ENCODE measurements at places on chromosomes 6 and 20.

- peak; percentile 80 for DNase-seq
Measured at GRCh38 chr6:7805850-7806214, 79.9 kb downstream of the BMP6 start.

DNA sequence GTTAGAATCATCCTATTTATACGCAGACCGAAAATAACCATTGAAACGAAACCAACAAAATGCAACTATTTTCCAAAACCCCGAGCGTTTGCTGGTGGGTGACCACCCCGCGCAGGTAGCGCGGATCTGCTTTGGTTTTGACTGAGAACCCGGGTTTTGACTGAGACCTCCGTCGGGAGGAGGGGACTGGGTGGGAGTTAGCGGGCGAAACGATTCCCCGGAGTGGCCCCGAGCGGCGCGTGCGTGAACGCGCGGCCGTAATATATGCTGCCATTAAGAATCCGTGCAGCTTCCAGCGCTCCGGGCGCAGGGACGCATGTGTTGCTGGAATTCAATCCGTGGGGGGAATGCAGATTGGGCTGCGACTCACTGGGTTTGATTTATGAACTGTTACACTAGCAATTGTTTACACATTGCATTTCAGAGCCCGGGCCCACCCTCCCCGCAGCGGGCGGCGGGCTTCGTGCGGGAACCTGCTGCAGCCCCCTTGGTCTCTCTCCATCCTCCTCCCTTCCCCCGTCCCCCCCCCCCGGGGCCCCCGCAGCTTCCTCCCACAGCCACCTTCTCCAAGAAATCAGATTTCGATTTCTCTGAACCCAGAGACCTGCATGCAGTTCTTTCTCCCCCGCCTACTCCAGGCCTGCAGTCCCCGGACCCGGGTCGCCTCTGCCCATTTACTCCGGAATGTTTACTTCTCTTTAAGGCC is 9.9 kb downstream of the NRN1 start:
- DNase-seq = no peak

- DNase-seq = no peak
Measured at GRCh38 chr6:99252421-99252820, 97.1 kb downstream of the FAXC start.

- DNase-seq = no peak
Measured at GRCh38 chr6:127457456-127458064, 1.6 kb downstream of the KIAA0408 start.

DNA sequence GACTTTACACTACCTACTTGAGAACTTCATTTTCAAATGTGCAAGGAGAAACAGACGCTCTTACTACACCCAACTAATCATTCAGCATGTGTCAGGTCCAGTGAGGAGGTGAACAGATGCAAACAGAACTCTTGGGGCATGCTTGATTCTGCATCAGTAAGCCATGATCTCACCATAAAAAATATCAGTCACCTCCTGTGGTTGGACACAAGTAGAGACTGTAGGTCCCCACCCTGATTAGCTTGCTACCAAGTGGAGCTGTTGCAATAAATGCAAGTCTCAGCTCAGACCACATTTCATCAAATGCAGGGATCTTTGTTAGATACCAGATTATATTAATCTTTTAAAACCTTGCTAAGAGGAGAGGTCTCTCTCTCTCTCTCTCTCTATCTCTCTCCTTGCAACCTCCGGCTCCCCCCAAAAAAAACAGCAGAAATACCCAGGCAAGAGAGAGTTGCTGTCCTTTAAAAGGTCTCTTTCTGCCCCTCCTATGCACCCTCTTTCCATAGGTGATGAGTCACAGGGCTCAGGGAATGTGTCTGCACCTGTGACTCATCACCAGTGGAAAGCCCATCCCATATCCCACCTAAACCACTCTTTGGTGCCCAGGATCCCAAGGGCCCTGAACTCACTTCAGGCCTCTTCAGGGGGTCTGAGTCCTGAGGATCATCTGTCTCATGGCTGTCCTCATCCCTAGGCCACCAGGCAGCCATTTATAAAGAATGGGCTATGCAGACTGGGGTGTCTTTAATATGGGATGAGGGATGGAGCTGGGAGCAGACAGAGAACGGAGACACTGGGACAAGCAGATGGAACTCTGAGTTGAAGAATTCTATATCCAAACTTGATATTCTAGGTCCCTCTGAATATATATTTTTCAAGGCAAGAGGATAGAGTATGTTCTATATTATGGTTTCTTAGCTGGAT is 154.5 kb downstream of the QRSL1 start:
- peak; percentile 93 for DNase-seq

- no peak for DNase-seq
Measured at GRCh38 chr6:30329331-30329730, 2.6 kb downstream of the TRIM39 start.

DNA sequence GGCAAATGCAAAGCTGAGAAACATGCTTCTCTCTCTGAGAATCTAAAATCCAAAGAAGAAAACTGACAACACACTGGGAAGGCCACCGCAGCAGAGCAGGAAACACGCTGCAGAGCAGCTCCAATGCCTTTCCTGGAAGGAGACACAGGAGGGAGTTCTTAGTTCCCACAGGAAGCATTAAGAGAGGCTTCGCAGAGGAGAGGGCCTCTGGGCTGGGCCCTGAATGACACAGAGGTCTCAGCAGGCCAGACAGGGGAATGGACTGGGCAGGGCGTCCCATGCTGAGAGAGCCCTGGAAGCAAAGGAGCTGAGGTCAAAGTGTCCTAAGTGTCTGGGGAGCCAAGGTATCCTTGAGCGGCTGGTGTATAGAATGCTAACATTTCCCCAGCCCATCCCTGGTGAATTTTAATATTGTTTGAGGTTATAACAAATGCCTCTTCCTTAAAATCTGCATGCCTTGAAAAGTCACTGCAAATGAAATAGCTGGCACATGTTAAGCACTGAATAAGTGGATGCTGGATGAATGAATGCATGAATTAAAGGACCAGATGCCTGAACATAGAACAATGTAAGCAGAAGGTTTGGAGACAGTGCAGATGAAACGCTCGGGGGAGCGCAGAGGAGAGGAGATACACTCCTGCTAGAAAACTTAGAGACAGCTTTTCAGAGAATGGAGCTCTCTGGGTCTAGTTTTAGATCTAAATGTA is 110.0 kb upstream of the SYNDIG1 start:
- no peak for DNase-seq

GRCh38 chr6:453152-453551 is 61.6 kb downstream of the IRF4 start:
- no peak for DNase-seq

GRCh38 chr6:25366903-25367545 is 87.8 kb downstream of the CARMIL1 start:
- peak; percentile 49 for DNase-seq

DNA sequence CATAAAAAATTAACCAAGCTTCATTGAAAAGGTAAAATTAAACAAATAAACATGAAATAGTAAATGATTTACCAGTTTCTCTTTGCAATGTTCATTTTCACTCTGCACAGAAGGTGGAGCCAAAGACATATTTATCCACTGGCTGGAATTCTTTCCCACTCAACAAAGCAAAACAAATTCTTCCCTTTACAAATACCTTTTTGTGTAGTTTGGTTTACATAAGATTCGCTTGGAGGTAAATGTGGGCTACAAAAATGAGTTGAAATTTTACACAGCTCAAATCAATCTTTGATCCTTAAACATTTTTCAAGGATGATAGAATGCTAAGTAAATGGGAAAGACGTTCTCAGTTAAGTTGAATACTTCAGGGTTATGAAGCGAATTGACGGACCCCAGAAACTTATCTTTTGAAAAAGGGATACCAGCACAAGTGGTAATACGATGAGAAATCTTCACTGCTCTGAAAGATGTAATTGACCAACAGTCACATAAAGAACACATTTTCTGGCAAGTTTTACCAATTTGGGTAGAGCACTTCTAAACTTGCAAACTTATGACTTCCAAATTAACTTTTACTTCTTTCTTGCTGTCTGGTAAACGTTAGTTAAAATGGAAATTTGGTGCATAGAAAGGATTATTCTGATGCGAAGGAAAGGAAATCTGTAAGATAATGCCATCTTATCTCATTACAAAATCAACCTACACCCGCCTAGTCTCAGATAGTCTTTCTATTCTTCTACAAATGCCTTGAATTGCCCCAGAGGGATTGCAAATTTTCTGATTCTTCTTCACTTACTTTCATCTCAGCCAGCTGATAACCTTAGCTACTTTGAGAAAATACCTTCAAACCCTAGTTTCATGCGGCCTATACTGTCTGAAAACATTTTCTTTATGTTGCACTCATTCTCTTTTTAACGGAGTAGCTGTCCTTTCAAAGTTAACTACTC is 4.7 kb upstream of the GJA1 start:
- peak; percentile 57 for DNase-seq

- DNase-seq = no peak
Measured at GRCh38 chr6:167122827-167123657, at the start of gene CCR6. TSS of gene CCR6 (plus strand) at chr6:167123096. CDS start at chr6:167136135, 13,039 bp downstream.

GRCh38 chr6:39411465-39411864 is 89.0 kb upstream of the KCNK16 start:
- DNase-seq = peak; percentile 76

DNA sequence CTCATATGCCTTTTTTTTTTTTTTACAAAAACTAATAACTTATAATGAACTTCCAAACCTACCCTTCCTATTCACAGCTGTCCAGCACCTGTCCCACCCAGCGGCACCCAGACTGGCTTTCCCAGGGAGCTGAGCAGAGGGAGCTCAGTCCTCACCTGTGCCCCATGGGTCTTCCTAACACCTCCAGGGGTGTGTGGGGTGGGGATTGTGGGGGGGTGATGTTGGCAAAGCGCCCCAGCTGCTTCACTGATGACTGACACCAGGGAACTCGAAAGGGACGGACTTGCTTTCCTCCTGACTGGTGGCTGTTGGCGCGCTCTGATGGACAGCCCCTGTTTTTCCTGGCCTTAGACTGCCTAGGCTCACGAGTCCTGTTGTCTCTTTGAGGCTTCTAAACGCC is 14.2 kb upstream of the SYNJ2 start:
- no peak for DNase-seq

DNA sequence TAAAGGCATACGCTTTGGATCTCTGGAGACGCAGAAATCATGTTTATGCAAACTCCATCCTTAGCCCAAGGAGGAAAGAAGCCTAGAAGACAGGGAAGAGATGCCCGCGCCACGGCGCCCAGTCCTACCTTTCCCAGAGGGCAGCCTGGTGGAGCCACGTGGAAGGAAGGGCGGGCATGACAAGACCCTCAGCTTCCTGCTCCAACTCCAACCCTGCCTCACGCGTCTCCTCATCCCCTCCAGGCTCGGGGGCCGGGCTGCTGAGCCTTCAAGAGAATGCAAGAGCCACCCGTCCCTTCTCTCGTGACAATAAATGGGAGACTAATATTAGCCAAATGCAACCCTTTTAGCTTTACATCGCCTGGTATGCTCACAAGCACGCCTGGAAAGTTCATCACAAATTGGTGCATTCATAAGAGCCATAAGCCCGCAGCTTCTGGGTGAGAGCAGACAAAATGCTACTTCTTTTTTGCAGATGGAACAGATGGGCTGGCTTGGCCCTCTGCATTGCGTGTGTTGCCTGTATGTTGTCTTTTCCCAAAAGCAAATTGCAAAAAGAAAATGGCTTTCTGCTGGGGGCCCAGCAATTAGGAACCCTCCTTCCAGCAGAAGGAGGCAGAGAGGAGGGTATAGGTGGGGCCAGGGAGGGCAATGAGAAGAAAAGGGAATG is 8.2 kb upstream of the NTSR1 start:
- no peak for DNase-seq

GRCh38 chr6:117025310-117025709 is 148.3 kb downstream of the RFX6 start:
- DNase-seq = no peak
